ENCODE measurements at places on chromosomes 7 and 10.
A peak's percentile ranks its signal among the peaks of the same experiment; 100 is the strongest.

- DNase-seq, result no peak
Observed at GRCh38 chr10:102450124-102450373, 1.3 kb downstream of the C10orf95 start.

DNA sequence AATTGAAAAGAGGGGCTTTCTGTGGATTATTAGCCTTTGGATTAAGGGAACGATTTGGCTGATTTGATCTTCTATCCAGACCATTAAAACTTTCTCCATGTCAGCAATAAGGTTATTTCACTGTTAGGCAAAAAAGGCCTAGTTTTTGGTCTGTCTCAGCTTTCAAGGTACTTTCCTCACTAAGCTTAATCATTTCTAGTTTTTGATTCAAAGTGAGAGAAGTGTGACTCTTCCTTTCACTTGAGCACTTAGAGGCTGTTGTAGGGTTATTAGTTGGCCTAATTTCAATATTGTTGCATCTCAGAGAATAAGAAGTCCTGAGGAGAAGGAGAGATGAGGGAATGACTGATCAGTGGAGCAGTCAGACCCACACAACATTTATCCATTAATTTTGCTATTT is 596.0 kb upstream of the TPK1 start:
- DNase-seq, result no peak

DNA sequence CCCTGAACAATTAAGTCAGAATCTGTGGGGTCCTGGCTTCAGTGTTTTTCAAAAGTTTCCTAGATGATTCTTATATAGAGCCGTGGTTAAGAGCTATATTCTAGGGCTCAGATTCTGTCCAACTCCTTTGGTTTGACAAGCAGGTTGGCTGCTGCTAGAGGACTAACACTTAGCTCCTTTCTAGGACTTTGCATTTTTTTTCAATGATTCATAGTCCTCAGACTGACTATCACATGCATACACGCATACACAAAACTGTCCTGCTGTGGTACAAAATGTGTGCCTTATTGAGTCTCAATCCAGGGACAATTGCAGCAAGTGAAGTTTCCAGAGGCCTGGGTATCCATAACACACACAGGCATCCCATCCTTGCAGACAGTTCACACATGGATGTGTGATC is 392.0 kb downstream of the NRG3 start:
- no peak for DNase-seq

DNA sequence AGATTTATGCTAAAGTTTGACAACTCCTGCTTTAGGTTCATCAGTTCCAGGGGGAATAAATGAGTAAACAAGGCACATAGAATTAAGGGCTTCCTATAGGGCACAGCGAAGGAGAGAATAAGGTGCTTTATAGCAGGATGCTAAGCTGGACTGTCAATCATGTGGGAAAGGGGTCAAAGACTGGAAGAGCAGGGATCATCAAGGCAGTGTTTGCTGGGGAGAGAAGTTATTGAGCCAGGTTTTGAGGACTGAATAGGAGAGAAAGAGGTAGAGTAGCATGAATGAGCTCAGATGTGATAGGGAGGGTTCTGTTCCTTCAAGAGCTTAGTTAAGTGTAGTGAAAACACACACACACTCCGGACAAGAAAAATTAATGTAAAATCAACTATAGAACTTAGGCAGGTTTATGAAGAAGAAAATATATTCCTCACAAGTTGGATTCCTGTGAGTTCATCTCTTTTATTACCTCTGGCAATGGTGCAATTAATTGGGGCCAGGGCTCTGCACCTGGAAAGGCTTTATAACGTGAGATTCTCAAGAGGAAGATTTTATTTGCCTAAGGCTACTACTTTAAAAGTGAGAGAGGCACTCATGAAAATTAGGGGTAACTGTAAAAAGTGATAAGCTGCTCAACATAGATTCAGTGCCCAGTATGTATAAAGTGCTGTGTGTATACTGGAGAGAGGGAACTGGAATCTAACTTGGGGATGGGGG is 222.4 kb downstream of the AUTS2 start:
- DNase-seq, result no peak

DNA sequence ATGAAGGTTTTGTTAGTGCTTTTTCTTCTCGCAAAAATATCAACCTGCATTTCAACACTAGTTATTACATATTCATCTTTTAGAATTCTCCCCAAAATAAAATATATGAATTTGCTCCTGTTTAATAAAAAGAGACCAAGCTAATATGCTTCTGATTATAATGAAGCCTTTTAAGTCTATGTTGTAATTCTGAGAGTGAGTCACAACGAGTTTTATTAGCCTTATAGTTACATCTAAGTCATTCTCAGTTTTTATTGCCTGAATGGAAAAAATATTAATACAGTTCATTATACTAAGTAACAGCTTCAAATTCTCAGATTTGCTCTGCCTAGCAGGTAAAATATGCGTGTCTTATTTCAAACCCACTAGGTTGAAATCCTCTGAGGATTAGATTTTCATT is 152.4 kb upstream of the CELF2 start:
- DNase-seq, result no peak

DNA sequence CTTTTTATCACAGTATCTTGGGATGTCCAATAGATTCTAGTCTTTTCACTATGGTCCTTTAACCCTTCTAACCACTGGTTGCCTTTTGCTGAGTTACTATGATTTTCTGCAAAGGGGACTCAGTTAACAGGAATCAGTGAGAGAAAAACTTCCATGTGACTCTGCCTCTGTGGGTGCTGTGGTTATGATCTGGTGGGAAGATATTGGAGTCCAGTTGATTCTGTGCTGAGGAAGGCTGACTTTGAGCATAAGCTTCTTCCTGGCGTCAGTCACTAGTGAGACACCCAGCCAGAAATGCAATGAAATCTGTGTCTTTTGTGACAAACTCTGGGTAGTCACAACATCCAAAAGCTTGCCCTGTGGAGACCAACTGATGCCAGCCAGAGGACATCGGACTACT is 648.0 kb downstream of the SUGCT start:
- no peak for DNase-seq

GRCh38 chr7:26553128-26553527 is 261.5 kb downstream of the SNX10 start:
- peak; percentile 14 for DNase-seq

DNA sequence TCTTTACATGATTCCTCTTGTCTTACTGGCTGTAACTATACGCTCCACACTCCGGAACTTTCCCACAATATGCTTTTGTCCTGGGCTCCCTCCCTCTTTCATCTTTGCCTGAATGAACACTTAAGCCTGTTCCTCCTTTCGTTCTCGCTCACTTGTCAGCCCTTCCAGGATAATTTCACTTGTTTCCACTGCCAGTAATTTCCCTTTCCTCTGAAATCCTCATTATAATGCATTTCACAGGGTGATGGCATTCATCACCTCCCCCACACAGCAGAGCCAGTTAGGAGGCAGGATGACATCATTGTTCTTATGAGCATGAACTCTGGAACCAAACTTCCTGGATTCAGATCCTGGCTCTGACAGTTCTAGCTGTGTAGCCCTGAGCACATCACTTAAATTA is 372.6 kb downstream of the GPR158 start:
- DNase-seq, result no peak

DNA sequence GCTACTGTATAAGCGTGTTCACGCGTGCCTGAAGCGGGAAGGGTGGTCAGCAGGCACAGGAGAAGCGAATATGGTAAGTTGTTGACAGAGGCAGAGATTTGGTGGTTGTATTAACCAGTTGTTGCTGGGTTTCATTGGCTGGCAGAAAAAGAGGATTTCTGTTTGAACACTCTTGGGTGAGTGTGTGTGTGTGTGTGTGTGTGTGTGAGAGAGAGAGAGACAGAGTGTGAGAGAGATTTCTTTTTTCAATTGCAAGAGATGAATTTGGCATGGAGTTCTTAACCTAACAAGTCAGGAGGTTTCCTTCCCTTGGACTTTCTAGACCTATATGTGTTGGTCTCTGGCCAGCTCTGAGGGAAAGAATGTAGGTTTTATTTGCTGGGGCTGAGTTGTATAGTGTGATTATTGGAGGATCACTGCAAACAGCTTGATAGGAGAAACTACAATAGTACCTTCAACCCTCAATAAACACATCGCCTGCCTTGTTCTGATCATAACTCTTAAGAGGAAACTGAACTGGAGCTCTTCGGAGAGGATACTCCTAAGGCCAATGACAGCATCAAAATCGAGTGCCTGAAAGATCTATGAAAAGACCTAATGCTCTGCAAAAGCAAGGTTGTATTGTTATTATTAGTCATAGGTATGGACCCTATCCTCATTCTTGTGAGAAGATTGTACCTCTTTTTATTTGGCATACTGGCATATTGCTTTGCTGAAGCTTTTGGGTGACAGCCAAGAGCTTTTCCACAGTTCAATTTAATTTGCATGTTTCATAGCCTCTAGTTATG is 1.2 kb downstream of the MCU start:
- DNase-seq, result no peak

DNA sequence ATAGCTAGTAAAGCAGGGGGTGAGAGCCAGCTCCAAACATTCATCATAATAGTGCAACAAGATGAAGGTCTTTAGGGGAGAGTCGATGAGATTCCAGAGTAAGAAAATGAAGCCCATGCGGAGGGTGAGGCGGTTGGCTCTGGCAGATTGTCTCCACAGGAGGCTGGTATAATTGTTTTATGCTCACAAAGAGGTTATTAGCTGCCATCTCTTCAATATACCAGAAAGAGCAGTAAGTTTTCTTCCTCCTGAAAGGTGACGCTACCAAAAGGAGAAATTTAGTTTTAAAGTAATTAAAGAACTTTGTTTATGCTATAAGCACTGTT is 59.2 kb upstream of the KCNIP2 start:
- DNase-seq, result no peak

DNA sequence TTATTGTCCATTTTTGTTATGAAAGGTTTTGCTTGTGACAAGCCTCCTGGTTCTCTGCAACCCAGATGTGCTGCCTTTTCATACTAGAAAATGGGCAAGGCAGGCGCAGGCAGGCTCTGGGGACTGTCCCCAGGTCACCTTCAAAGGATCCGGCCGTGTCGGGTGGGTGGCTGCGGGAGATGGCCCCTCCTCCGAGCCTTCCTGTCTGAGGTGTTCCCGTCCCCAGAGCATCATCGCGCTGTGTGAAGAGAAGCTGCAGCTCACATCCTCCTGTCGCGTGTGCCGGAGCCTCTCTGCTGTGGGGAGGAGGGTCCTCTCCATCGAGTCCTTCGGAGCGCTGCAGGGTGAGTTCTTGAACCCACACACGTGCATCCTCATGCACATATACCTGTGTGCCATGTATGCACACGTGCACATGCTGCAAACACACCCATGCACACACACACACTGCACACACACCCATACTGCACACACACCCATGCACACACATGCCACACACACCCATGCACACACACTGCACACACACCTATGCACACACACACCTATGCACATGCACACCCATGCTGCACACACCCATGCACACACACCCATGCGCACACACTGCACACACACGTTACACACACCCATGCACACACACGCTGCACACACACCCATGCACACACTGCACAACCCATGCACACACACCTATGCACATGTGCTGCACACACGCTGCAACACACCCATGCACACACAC is 23.8 kb downstream of the KNDC1 start:
- no peak for DNase-seq

- no peak for DNase-seq
Observed at GRCh38 chr7:151686826-151687225, 167.1 kb upstream of the RHEB start.

GRCh38 chr7:29090151-29090805 is 56.1 kb downstream of the CPVL start:
- DNase-seq, result no peak

- DNase-seq, result no peak
Observed at GRCh38 chr7:47385536-47386125, 196.3 kb downstream of the TNS3 start.

DNA sequence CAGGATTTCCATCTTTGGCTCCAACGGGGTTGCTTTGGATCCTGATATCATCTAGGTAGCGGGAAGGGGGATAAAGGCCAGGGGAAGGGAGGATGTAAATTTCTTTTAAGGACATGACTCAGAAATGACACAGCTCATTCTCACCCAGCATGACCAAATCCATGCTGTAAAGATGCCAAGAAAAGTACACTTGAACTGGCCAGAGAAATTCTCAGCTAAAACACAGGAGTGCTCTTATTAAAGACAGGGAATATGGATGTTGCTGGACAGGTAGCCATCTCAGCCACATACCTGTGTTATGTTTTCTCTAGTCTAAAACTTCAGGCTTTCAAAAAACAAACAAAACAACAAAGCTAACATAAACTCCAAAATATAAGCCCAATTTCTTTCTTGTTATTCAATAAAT is 68.3 kb downstream of the NAMPT start:
- DNase-seq, result peak; percentile 52

GRCh38 chr7:6653071-6654003 is 16.2 kb downstream of the ZNF316 start:
- DNase-seq, result no peak

DNA sequence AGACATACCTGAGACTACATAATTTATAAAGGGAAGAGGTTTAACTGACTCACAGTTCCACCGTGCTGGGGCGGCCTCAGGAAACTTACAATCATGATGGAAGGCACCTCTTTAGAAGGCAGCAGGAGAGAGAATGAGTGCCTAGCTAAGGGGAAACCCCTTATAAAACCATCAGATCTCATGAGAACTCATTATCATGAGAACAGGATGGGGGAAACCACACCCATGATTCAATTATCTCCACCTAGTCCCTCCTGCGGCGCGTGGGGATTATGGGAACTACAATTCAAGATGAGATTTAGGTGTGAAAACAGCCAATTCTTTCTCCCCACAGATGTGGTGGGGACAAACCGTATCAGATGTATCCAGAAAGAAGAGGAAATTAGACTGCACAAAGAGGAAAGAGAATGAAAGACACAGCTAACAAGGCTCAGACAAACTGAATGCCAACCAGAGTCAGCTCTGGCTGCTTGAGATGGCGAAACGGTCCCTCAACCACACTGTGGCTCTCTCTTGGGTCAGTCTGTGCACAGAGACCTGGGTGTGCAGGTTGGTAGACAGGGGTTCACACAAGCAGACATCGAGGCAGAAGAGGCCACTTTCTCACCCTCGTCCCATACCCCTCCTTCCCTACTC is 375.6 kb downstream of the SFMBT2 start:
- DNase-seq, result no peak

GRCh38 chr10:71963351-71964097 is 671 bp upstream of the CHST3 start:
- DNase-seq, result no peak

- DNase-seq, result no peak
Observed at GRCh38 chr10:58638388-58638787, 125.7 kb downstream of the BICC1 start.

GRCh38 chr10:120861178-120861855 is 10.2 kb downstream of the WDR11 start:
- no peak for DNase-seq

GRCh38 chr7:5223646-5224340 is 33.8 kb downstream of the WIPI2 start:
- no peak for DNase-seq

DNA sequence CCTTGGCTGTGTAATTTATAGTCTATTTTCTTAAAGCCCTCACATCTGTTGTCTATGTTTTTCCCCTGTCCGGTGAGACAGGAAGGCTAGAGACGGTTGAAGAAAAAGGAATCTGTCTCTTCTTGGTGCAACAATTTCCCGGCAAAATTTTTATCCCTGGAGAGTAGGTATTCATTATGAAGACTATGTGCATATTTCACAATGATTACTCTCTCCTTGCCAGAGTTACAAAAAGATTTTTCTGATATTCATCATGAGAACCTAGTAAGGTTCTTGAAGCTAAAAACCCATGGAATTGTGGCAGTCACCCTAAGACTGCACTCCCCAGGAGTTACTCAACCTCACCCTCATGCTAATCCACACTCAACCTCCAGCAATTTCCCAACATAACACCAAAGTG is 55.0 kb upstream of the GHITM start:
- no peak for DNase-seq

Data from suppressor macrophage (primary cell).